ENCODE measurements at places on chromosomes 2 and 18. TPM values are rescaled to one million over a fixed set of nuclear protein-coding genes. Genes with fewer than 3 reads are reported as not detected.

Gene TRMT61B
- 20.0 TPM for total RNA-seq

GRCh38 chr2:167240671-167241070, 352.4 kb downstream of the XIRP2 start:
- no peak overlapping the region for H3K27ac ChIP-seq
- no peaks in the 10 kb centered on the region for H3K27me3 ChIP-seq

- H3K27ac ChIP-seq, result no peak overlapping the region
- no peak for DNase-seq
- no peaks in the 10 kb centered on the region for H3K36me3 ChIP-seq
- no peak overlapping the region for H3K4me3 ChIP-seq
Observed at GRCh38 chr2:102391565-102391964, 31.4 kb upstream of the IL18RAP start.

DNA sequence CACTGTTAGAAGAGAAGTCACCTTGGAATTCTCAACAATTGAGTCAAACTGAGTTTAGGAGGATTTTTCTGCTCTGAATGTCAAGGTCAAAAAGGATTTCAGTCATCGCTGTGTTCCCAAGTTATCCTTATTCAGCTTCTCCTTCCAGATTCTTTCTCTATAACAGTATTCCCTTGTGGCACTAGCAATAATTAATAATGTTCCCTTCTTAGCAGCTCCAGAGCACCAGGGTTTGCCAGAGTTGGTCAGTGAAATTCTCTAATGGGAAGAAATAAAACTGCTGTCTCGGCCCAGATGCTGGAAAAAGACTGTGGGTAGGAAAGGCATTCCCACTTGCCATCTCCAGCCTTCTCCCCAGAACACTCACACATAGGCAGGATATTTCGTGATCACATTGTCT, 836.0 kb upstream of the PIK3C3 start:
- no peak for DNase-seq
- H3K4me3 ChIP-seq, result no peak overlapping the region
- no peaks in the 10 kb centered on the region for H3K4me1 ChIP-seq

All from Caco-2 (cell line).